RWPE1 (cell line): ENCODE measurements at places on chromosomes 1 and 21.

- no peak for DNase-seq
Measured at GRCh38 chr1:183270541-183271141, 84.6 kb downstream of the LAMC2 start.

- DNase-seq: no peak
Measured at GRCh38 chr1:21284206-21285054, 5.8 kb downstream of the ECE1 start.

GRCh38 chr1:19169642-19170041 lies 40.4 kb downstream of the UBR4 start:
- DNase-seq: no peak

GRCh38 chr1:68384321-68384813 lies 65.4 kb downstream of the RPE65 start:
- peak; percentile 94 for DNase-seq

GRCh38 chr1:232510367-232511110 lies 119.4 kb downstream of the SIPA1L2 start:
- no peak for DNase-seq

DNA sequence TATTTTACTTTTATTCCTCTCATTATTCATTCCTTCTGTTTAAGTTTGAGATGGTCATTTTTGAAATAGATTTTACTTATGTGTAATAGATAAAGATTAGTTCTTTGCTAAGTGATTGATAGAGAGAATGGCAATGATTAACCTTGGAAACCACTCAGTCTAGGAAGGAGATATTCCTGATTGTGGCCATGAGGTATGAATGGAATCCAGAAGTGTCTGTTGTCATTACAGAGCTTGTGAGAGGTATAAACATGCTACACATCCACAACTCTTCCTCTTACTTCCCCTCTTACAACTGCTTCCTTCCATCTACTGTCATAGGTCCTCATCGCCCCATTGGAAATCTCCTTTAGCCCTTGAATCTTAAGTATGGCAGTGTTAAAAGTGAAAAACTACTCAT lies 988.8 kb upstream of the B3GALT2 start:
- DNase-seq: no peak

GRCh38 chr1:9328201-9328600 lies 35.5 kb downstream of the SPSB1 start:
- DNase-seq: no peak

GRCh38 chr1:27630859-27631491 lies 4.0 kb downstream of the FGR start:
- DNase-seq: no peak

GRCh38 chr1:10692401-10693021 lies 103.9 kb downstream of the CASZ1 start:
- peak; percentile 38 for DNase-seq

DNA sequence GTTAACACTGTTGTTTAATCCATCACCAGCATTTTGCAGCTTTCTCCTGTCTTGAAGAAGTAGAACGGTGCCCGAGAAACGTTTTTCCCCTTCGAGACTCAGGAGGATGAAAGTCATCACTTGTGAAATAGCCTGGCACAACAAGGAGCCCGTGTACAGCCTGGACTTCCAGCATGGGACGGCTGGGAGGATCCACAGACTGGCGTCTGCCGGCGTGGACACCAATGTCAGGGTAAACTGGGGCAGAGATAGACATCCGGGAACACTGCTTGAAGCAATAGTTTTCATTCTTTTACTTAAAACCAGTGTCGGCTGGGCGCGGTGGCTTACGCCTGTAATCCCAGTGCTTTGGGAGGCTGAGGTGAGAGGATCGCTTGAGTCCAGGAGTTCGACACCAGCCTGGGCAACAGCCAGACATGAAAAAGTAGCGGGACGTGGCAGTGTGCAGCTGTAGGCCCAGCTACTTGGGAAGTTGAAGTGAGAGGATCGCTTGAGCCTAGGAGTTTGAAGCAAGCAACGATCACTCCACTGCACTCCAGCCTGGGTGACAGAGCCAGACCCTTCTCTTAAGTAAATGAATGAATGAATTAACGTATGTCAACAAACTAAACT lies 945 bp downstream of the CHAF1B start:
- DNase-seq: no peak

DNA sequence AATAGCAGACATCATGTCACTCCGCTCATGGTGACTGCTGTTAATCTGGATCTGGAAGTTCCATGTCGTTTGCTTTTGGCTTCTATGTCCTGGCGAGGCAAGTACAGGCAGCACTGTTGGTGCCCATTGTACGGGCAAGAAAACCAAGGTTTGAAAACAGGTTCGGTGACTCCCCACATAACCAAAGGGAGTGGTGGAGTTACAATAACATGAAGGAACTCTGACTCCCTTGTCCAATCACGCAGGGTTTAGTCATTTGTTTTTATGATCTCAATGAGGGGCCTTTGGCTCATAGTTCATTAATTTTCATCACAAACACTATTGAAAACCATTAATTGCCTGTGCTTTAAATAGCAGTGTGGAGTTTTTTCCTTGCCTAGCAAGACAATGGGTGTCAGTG lies 82.9 kb upstream of the SSX2IP start:
- no peak for DNase-seq

GRCh38 chr21:45918835-45919447 lies 62.6 kb upstream of the COL6A1 start:
- no peak for DNase-seq

- no peak for DNase-seq
Measured at GRCh38 chr21:16363518-16363917, 633.7 kb downstream of the USP25 start.

GRCh38 chr1:217392441-217392840 lies 238.4 kb downstream of the GPATCH2 start:
- DNase-seq: no peak

GRCh38 chr1:230701434-230701833 lies 12.5 kb downstream of the AGT start:
- DNase-seq: no peak

DNA sequence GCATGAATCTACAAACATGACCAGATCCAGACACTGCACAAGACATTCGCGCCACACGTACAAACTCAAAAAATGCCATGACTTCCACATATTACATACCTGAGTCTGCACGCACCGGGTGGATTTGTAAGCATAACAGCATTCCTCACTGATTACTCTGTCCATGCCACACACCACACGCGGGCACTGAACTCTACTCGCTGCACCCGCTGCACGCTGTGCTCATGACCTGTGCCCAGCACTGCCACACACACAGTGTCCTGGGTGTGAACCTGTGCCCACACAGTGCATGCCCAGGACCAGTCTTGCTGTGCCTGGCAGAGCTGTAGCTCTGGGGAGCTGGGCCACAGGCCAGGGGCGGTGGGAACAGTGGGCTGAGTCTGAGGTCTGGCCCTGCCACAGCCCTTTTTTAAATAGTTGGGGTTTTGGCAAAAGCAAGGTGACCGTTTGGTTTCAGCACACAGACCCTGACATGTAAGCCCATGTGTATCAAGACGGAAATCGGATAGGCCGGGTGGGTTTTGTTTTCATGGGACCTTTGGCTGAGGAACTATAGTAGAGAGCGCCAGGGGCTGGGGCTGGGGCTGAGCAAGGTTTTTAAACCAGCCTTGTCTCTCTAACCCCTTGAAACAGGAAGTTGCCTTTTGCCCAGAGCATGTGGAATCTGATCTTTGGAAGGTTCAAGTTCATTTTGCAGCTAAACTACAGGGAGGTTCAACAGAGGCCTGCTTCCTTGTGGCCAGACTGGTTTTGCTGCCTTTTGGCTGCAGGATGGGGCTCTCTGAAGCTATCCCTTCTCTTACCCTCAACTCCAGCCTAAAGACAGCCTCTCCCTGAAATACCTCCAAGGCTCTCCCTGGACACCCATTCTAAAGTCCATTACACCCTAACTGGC lies 12.3 kb upstream of the GOLT1A start:
- peak; percentile 95 for DNase-seq

DNA sequence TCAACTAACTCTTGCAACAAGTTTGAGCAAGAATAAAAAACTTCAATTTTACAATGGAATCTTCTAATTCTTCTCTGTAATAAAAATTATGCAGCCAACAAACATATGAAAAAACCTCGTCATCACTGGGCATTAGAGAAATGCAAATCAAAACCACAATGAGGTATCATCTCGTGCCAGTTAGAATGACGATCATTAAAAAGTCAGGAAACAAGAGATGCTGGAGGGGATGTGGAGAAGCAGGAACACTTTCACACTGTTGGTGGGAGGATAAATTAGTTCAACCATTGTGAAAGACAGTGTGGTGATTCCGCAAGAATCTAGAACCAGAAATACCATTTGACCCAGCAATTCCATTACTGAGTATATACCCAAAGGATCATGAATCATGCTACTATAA lies 327.5 kb upstream of the LYPLAL1 start:
- DNase-seq: no peak

- no peak for DNase-seq
Measured at GRCh38 chr1:12285496-12286143, 55.8 kb downstream of the VPS13D start.

GRCh38 chr1:45304311-45305081 lies 22.2 kb upstream of the HPDL start:
- no peak for DNase-seq

DNA sequence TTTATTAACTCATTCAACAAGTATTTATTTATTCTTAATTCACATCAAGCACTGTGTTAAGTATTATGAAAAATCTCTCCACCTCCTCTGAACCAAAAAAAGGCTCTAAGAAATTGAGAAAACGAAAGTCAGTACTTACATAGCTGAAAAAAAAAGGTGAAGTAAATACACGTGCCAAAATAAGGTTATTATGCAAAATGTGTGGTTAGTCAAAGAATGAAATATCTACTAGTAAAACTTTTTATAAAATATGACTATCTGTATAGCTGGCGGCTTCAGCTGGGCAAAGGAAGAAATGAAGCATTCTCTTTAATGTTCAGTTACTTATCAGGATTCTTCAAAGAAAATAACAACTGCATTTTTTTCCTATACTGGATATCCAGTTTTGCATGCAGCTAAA lies 35.5 kb upstream of the ASPM start:
- DNase-seq: no peak

GRCh38 chr1:118558933-118559332 lies 373.9 kb upstream of the SPAG17 start:
- DNase-seq: no peak

GRCh38 chr1:35675773-35676172 lies 34.4 kb upstream of the PSMB2 start:
- DNase-seq: no peak

DNA sequence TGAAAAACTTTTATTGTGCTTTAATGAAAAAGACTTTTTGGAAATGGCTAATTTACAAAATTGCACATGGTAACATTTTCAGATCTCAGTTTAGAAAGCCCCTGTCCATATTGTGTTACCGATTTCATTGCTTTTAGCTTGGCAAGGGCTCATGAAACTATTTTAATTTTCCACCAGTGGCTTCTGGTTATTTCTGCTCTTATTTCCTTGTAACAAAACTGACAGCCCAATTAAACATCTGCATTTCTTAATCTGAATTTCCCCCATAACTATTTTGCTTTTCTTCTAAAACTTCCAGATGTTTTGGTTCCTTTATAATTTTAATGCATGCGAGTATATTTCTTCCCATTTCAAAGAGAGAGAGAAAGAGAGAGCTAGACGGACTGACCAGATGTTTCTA lies 264.8 kb downstream of the PTPRC start:
- no peak for DNase-seq

DNA sequence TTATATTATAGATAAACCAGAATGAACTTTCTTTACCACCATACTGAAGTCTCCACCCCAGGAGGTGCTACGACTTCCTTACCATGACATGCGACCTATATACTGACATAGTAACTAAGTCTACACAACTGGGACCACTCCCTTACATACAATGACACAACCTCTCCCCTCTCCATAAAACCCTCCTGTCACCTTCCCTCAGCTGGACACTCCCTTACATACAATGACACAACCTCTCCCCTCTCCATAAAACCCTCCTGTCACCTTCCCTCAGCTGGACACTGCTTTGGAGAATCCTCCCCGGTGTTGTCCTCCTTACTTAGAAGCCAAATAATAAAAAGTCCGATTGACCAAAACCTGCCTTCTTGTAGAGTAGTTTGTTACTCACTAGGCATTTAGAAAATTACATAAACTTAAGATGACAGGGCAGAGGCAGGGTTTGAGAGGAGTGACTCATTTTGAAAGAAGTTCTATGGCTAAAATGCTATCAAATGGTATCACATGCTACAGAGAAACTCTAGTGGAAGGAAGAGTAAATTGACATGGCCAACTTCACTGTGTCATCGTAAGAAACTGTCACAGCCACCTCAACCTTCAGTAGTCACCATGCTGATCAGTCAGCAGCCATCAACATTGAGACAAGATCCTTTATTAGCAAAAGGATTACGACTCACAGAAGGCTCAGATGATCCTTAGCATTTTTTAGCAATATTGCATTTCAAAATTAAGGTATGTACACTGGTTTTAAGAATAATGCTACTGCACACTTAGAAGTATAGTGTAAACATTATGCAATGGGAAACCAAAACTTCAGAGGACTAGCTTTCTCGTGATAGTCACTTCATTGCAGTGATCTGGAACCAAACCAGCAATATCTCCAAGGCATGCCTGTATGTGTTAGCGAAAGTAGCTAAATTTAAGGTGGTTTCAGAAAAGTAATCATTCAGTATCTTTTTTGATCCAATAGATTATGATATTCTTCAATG lies 56.4 kb downstream of the AHCTF1 start:
- peak; percentile 11 for DNase-seq

DNA sequence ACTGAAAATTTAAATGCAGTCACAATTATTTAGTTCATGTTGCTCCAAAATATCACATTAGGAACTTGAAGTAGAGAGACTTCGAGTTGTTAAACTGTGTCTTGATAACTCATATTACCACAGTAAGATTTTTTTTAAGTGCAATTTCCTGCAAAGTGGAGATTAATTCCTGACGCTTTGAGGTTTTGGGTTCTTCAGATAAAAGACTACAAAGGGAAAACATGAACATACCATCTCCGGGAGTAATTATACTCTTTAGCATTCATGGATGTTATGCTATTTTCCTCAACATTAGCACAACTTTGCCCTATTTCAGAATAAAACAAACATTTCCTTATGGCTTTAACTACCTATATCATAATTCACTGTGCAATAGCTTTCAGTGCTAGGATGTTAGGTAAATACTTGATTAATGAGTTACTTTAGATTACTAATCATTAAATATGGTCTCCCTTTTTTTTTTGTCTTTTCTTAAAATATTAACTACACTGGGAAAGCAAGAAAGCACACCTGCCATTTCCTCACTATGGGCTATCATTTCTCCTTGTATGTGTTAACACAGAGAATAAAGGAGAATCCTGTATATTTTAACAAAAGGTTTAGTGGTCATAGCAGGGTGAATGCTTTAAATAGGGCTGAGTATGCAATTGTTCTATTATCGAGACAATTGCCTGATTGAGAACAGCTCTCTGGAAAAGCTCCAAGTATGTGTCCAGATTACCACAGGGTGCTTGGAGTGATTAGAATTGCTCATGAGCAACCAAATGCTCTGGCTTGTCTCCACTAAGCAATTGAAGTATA lies 252.5 kb upstream of the C1orf105 start:
- no peak for DNase-seq

DNA sequence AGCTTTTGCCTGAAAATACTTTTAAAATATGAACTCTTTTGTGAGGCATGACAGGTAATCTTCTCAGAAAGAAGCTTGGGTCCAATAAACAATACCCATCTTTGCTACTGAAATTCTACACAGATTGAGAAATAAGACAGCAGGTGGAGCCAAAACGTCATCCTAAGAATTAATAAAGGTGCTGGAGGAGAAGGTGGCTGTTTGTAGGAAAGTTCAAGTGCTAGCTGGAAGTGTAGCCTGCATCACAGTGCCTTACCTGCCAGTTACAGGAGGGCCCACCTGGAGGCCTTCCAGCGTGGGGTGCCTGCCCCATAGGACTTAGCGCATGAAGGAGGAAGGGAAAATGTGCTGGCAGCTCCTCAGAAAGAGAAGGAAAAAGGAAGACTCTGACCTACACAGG lies 93.7 kb downstream of the TTC3 start:
- DNase-seq: peak; percentile 7

GRCh38 chr1:150213170-150214098 lies 22.5 kb downstream of the ANP32E start:
- peak; percentile 96 for DNase-seq
